Caco-2 (cell line): ENCODE measurements at places on chromosomes 2 and 18. TPM values are rescaled to one million over a fixed set of nuclear protein-coding genes. Genes with fewer than 3 reads are reported as not detected.

CASP10 gene
- total RNA-seq, result 5.8 and 5.9 TPM in 2 replicates

SPRED2 gene
- 49.9 and 55.3 TPM in 2 replicates for total RNA-seq

CXCR1 gene
- total RNA-seq, result not detected in 2 replicates

NLRC4 gene
- total RNA-seq, result not detected in 2 replicates

KIAA2012 gene
- 0.27 and 0.37 TPM in 2 replicates for total RNA-seq

FSIP2 gene
- total RNA-seq, result 0.09 TPM in 2 replicates

FOXD4L1 gene
- 0.32 and 0.73 TPM in 2 replicates for total RNA-seq

DNA sequence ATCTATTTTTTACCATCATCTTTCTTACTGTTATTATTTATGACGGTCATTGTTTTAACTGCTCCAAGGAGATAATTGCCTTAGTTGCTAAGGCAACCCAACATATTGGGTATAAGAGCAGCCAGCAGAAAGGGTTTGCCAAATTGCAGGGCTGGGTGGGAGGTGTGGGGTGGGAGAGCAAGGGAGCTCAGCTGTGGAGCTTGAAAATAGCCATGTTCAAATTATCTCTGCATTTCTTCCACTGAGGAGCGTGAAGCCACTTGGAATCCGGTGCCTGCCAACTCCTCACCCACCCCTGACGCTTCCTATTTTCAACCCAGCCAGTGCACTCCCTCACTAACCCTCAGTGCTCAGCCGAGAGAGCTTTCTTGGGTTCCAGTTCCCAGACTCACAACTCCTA is 60.8 kb downstream of the SETBP1 start:
- H3K4me1 ChIP-seq, result peaks cover 6% of the 10 kb centered on the region; the same call in 1 of the 2 replicates
- no peaks in the 10 kb centered on the region for H3K27me3 ChIP-seq
- H3K27ac ChIP-seq, result no peak overlapping the region
- DNase-seq, result no peak

GRCh38 chr2:64359171-64359891 is 94.6 kb upstream of the LGALSL start:
- no peak overlapping the region for H3K27ac ChIP-seq
- no peaks in the 10 kb centered on the region for H3K27me3 ChIP-seq
- H3K4me1 ChIP-seq, result peaks cover 24% of the 10 kb centered on the region
- H3K36me3 ChIP-seq, result no peaks in the 10 kb centered on the region
- DNase-seq, result no peak
- no peak overlapping the region for H3K4me3 ChIP-seq

GRCh38 chr2:156319811-156320485 is 12.6 kb downstream of the NR4A2 start:
- H3K36me3 ChIP-seq, result no peaks in the 10 kb centered on the region
- no peak overlapping the region for H3K4me3 ChIP-seq
- DNase-seq, result no peak
- no peaks in the 10 kb centered on the region for H3K27me3 ChIP-seq
- H3K4me1 ChIP-seq, result no peaks in the 10 kb centered on the region

GRCh38 chr2:16862471-16862870 is 196.8 kb upstream of the CYRIA start:
- H3K4me3 ChIP-seq, result no peak overlapping the region
- H3K4me1 ChIP-seq, result no peaks in the 10 kb centered on the region
- H3K27ac ChIP-seq, result no peak overlapping the region
- no peaks in the 10 kb centered on the region for H3K27me3 ChIP-seq
- H3K36me3 ChIP-seq, result no peaks in the 10 kb centered on the region

DNA sequence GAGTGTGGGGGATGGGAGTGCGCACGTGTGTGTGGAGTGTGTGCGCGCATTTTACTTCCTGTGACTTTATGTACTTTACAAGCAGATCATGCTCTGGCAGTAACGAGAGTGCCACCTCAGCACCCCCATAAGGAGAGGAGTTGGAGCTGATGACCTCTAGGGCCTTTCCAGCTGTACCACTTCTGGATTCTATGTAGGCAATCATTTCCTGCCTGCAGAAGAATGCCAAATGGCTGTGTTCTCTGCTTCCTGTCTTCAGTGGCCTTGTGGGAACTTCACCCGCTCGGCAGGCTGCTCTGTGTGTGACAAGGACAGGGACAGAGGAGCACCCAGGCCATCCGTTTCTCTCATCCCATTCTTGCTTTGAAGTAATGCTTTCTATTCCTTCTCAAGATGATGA is 22.8 kb upstream of the ZNF385B start:
- H3K36me3 ChIP-seq, result no peaks in the 10 kb centered on the region
- no peak overlapping the region for H3K4me3 ChIP-seq
- no peaks in the 10 kb centered on the region for H3K27me3 ChIP-seq
- no peak overlapping the region for H3K27ac ChIP-seq

GRCh38 chr2:22628221-22628620 is 756.8 kb upstream of the KLHL29 start:
- H3K4me3 ChIP-seq, result no peak overlapping the region
- H3K4me1 ChIP-seq, result no peaks in the 10 kb centered on the region
- H3K27ac ChIP-seq, result no peak overlapping the region
- DNase-seq, result no peak

GRCh38 chr2:239077260-239077659 is 229.4 kb downstream of the TWIST2 start:
- no peaks in the 10 kb centered on the region for H3K4me1 ChIP-seq
- no peak overlapping the region for H3K4me3 ChIP-seq
- H3K36me3 ChIP-seq, result no peaks in the 10 kb centered on the region
